ENCODE measurements at places on chromosomes 16 and 17.

GRCh38 chr17:37037590-37038155 is 88.9 kb downstream of the AATF start:
- no peak for DNase-seq

DNA sequence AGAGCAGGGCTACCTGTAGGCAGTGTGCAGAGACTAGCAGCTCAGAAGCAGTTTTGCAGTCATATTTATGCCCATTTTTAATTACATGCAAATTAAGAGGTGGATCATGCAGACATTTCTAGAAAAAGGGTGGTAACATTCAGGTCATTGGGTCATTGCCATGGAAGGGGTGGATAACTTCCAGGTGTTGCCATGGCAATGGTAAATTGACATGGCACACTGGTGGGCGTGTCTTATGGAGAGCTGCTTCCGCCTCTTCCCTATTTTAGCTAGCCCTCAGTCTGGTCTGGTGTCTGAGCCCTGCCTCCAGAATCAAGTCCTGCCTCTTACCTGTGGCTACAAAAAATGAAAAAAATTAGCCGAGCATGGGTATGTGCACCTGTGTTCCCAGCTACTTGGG is 2.8 kb upstream of the DNAI2 start:
- DNase-seq = no peak

DNA sequence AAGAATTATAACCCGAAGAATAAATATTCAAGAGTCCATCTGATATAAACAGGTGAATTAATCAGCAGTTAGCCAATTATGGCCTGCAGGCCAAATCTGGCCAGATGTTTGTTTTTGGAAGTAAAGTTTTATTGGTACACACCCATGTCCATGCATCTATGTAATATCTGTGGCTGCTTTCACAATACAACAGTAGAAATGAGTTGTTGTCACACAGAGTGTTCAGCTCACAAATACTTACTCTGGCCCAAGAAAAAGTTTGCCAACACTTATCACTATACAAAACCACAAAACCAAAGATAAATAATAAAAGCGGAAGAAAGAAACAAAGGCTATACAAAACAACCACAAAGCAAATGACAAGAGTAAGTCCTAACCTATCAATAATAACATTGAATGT is 109.4 kb downstream of the CDYL2 start:
- DNase-seq = no peak

- DNase-seq = no peak
These were observed 69.9 kb downstream of the RPTOR start for GRCh38 chr17:80614332-80615047.

DNA sequence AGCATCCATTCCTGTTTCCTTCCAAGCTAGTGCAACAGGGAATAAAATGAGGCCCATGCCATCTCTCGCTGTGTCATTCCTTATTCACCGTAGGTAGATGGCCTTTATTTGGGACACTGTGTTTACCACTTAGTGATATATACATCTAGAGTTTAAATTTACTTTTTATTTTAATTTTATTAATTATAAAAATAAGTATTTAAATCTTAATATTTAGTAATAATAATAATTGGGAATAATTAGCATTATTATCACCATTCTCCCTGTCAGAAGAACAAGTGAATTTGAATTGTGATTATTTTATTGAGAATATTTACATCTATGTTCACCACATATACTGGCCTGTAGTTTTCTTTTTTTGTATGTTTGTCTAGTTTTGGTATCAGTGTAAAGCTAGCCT is 692.9 kb upstream of the KIF2B start:
- DNase-seq = no peak

Data from stimulated activated CD8-positive, alpha-beta memory T cell treated with anti-CD3 and anti-CD28 coated beads, Interleukin-15, amount 100 ng/mL, for 4 hours (primary cell).